ENCODE measurements at places on chromosomes 4 and X.

DNA sequence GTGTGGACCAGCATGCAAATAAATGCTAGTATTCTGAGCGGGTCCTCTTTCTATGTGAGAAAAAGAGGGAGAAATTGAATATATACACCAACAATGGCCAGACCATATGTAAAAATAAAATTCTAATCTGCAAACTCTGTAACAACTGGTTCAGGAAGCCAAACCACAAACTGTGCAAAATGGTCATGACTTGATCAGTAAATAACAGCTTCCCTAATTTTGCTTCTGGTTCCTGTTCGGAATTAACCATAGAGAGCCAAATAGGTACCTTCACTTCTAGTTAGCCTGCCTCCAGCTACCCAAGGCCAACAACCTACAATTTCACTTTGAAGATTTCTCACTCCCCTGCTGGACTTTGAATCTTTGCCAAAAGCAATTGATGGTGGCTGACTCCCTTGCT, 1313.2 kb downstream of the ADGRL3 start:
- no peak for DNase-seq

- DNase-seq: no peak
Measured at GRCh38 chr4:73429826-73430587, 6.0 kb upstream of the AFP start.

DNA sequence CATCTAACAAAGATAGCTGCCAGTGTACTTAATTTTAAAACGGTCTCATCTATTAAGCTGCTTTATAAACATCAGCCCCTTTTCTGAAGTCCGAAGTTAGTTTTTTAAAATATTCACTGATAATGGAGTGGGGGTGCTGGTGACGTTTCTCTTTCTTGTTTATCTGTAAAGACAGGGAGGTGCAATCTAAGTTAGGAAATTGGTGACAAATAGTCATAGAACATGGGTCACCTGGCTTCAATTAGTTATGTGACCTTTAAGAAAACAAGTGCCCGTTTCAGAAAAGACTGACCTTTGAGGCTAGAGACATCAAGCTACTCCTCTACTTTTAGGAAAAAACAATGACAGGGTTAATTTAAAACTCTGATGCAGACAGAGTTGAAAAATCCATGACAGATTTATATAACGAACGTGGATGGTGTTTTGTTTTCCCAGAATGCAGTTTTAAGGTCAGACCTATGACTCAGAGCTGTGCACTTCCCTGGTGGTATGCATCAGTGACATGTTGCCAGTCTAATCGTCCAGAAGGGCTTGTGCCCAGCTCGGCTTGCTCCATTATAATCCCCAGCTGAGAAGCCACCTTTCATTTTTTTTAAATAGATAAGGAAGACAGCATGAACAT, 38.2 kb downstream of the FHL1 start:
- peak; percentile 58 for DNase-seq

DNA sequence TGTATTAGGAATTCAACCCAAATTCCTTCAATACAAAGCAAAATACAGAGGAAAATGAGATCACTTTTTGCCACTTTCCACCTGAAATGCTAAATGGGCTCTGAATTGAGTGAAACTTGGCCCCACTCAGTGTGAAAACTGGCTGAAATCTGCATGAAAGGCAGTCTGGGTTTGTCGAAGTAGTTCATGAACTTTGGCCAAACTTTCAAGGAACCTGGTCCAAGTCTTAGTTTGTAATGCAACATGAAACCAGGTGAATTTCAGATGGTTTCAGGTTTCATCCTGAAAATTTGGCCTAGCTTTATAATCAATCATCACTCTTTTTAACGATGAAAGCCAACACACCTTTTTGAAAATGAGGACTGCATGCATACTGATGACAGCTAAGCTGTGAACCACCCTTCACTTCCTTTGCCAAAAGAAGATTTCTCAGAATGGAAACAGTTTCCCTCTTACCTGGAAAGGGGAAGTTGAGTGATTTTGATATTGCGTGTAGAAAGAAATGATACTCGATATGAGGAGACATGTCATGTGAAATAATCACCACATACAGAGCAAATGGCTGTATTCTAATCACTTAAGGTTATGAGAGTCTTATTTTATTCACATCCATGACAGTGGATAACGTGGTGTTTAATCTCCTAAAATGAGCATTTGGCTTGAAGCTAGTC, 209.9 kb upstream of the ETNPPL start:
- DNase-seq: no peak

DNA sequence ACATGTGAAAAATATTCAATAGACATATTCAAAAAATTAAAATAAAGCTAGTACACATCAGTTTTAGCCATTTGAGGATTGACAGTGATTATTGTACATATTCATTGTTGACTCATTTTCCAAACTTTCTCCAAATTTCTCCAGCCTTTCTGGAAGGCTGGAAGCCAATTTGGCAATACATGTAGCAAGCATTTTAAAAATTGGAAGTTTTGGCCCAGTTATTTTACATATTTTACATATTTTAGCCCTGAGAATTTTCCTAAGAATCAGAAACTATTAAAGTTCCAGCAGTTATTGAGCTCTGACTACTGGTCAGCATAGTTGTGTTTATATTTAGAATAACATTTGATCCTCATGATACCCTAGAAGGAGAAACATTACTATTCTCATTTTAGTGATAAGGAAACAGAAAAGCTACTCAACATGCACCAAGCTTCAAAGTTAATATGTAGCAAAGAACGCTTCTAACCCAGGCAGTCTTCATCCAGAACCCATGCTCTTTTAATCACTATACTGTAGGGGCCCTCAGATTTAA, 3.2 kb downstream of the CABS1 start:
- no peak for DNase-seq

- no peak for DNase-seq
Measured at GRCh38 chr4:185317880-185318279, 77.8 kb downstream of the LRP2BP start.

DNA sequence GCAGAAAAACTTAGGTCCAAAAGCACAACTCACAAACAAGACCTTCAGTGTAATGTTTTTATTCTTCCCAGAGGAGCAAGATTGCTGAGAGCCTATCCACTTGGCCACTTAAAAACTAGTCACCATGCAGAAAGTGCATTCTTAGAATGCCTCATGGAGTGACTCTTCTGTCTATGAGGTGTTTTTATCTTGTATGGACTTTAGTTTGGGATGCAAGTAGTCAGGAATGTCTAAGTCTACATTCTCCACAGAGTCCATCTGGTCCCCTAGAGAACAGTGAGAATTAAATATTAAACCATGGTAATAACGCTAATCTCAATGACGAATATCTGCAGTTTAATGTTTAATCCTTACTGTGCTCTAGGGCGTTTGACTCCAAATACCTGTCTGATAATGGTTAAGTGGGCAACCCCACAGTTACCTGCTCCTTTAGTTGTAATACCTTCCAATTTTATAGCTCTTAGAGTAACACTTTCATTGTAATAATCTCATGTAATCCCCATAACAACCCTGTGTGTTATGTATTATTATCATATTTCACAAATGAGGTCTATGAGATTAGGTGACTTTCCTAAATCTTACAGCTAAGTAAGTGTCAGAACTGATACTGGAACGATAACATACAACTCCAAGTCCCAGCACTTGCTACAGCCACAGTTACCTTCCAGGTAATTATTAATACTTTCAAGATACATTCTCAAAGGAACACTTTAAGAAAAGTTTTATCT, 235.6 kb upstream of the JADE1 start:
- DNase-seq: no peak

GRCh38 chrX:36909676-36910030, 98.5 kb upstream of the FAM47C start:
- DNase-seq: no peak

DNA sequence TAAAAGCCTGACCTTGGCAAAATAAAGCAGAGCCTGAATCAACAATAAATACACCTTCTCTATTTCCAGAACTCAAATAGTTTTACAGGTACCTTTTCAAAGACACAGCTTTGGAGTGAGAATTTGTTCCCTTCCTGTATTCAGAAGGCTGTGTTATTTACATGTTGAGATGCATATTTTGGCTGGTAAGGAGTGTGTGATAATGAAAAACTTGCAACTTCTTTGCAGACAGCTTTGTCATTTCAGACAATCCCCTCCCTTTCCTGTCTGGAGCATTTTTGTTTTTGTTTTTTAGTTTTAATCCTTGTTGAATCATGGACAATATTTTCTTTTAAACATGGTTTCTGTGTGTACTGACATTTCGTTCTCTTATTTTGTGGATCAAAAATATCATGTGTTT, 493.8 kb downstream of the FAT4 start:
- no peak for DNase-seq

- no peak for DNase-seq
Measured at GRCh38 chr4:140777894-140778293, 21.7 kb upstream of the TBC1D9 start.

DNA sequence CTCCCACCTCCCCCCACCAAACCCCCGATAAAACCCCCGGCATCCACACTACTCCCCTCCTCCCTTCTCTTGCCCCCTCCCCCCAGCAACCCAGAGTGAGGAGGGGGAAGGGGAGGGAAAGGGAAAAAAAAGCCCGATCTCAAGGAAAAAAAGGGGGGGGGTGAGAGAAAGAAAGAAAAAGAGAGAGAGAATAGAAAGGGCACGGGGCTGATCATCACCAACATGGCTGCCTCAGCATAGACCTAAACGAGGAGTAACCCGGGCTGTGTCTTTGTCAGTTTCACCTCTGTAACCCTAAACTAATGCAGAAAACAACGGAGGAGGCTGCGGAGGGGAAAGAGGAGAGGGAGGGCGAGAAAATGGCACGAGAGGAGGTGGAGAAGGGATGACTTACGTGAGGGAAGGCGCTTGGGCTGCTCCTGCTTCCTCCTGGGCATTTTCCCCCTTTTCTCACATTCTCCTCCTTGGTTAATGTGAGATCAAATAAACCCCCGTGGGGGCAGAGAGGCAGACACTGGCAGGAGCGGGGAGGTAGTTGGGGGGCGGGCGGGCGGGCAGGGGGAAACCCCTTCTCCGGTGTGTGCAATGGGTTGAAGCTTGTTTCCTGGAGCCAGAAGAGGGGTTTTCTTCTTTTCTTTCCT, 532 bp downstream of the ZNF827 start:
- DNase-seq: no peak

GRCh38 chr4:140943486-140944198, 187.5 kb upstream of the TBC1D9 start:
- DNase-seq: peak; percentile 25

- no peak for DNase-seq
Measured at GRCh38 chr4:18025288-18025687, 3.7 kb upstream of the LCORL start.

DNA sequence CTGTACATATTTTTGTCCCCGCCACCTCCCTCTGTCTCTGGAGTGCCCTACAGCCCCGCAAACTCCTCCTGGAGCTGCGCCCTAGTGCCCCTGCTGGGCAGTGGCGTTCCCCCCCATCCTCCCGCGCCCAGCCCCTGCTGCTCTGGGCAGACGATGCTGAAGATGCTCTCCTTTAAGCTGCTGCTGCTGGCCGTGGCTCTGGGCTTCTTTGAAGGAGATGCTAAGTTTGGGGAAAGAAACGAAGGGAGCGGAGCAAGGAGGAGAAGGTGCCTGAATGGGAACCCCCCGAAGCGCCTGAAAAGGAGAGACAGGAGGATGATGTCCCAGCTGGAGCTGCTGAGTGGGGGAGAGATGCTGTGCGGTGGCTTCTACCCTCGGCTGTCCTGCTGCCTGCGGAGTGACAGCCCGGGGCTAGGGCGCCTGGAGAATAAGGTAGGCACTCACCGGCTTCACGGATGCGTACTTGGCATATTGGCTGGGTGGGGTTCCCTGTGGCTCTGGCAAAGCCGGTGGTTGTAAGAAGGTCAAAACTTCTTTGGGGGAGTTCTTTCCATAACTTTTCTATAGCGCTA, 653 bp downstream of the HHIP start:
- no peak for DNase-seq

DNA sequence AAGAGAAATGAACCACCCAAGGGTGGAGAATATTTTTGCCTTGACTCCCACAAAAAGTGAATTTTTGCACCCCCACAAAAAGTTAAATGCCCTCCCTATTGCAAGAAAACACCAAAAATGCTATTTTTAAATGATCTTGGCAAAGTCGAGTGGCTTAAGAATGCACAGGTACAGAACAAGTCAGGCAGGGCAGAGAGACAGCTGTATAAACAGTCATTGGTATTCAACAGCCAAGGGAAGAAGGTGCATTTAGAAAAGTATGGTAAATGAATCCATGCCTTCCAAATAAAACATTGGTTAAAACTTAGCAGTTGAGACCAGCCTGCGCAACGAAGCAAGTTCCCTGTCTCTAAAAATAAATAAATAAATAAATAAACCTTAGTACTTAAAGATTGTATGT, 169.3 kb downstream of the CHIC2 start:
- DNase-seq: no peak

GRCh38 chr4:54784161-54784671, 126.5 kb downstream of the KIT start:
- DNase-seq: no peak

DNA sequence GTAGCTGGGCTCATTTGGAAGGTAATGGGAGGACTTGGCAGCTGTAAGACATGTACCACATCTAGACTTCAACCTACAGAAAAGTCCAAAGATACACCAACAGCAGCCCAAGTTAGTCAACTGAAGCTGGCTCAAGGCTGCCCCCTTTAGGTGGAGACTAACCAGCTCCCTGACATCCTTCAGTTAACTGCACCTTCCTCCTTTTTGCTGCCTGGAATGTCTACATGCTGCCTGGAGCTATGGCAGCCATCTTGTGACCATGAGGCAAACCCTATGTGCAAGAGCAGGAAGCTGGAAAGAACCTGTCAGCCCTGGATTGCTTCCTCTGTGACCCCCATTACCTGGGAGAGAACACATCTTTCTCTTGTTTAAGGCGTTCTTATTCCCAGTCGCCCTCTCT, 25.8 kb downstream of the ARSD start:
- DNase-seq: no peak

DNA sequence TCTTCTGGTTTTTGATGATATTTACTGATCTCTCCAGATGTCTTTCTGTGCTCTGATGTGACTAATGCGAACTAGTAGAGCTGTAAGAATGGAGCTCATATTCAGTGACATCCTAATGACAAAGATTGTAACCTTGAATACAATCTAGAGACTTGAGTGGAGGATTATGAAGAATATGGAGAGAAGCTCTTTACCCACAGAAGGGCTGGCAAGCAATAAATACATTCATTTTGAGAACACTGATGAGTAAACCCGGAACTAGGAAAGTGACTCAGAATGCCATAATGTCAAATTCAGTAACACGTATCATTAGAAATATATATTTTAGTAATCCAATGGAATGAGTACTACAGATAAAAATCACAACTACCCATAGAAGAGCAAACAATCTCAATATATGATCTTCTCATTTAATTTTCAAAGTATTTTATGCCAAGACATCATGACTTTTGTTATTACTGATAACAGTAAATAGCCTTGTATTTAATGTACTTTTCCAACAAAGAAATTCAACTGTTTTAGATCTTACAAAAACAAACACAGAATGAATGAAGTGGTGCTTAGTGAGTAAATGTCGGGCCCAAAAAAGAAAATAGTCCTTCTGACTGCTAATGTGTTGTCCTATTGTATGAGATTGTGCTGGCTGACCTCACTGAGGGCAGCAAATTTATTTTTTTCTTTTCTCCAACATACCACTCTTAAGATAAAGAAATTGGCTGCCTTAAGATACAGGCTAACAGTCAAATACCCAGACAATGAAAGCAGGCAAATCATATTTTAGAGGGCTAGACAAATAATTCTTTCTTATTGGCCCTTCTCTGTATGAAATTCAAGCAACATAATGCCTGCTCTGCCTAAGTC, 49.2 kb upstream of the HDAC8 start:
- DNase-seq: peak; percentile 2

GRCh38 chr4:159018062-159018629, 84.7 kb upstream of the RAPGEF2 start:
- no peak for DNase-seq

Data from MG63 (cell line).